ENCODE measurements at places on chromosomes 11 and 22. TPM values are rescaled to one million over a fixed set of nuclear protein-coding genes. Genes with fewer than 3 reads are reported as not detected.

The MAJIN gene
- not detected for total RNA-seq

GRCh38 chr22:41833369-41834004, 582 bp downstream of the SREBF2 start:
- peaks cover 7% of the 10 kb centered on the region for H3K36me3 ChIP-seq
- H3K27me3 ChIP-seq: no peaks in the 10 kb centered on the region
- H3K4me1 ChIP-seq: peaks cover 5% of the 10 kb centered on the region
- H3K27ac ChIP-seq: peak overlapping the region; percentile 98
- DNase-seq: peak; percentile 45

The CREBZF gene
- total RNA-seq: 36.1 TPM

DNA sequence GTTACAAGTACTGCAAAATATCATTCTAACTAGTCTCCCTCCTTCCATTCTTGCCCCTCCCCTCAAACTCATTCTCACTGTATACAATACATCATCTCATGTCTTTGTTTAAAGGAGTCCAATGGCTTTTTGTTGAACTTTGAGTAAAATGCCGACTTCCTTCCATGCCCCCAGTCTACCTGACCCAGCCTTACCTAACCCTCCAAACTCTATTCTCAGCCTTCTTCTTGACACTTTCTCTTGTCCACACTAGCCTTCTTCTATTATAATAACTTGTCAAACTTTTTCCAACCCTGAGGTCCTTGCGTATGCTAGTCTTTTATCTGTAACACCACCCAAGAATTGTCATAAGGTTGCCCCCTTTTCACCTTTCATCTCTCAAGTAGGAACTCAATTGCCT, 1011.4 kb upstream of the CCDC90B start:
- DNase-seq: no peak
- no peaks in the 10 kb centered on the region for H3K4me1 ChIP-seq
- no peak overlapping the region for H3K4me3 ChIP-seq

GRCh38 chr11:22928207-22928917, 68.1 kb upstream of the CCDC179 start:
- no peak overlapping the region for H3K27ac ChIP-seq
- H3K27me3 ChIP-seq: no peaks in the 10 kb centered on the region
- peaks cover 6% of the 10 kb centered on the region for H3K4me1 ChIP-seq
- H3K36me3 ChIP-seq: no peaks in the 10 kb centered on the region
- no peak for DNase-seq

DNA sequence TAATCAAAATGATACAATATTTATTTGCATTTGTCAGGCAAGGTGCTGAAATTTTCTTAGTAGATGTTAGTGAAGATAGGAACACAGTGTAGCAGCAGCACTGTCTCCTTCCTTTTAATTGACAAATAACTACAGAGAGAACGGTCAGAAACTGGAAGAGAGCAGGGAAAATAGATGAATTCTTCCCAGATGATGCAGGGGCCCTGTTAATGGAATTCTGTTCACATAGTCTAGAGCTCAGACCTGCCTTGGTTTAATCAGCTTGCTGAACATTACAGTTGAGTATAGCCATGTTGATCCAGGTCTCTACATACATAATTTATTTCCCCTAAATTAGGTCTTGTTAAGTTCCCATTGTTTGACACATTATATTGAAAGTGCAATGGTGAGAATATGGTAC, 127.4 kb downstream of the SLC17A6 start:
- no peaks in the 10 kb centered on the region for H3K4me1 ChIP-seq
- no peak for DNase-seq
- H3K36me3 ChIP-seq: no peaks in the 10 kb centered on the region
- H3K4me3 ChIP-seq: no peak overlapping the region

The CENATAC gene
- 47.1 TPM for total RNA-seq

GRCh38 chr22:39132871-39133524, 19.5 kb downstream of the CBX7 start:
- H3K4me3 ChIP-seq: no peak overlapping the region
- no peaks in the 10 kb centered on the region for H3K27me3 ChIP-seq
- H3K4me1 ChIP-seq: no peaks in the 10 kb centered on the region
- peaks cover 21% of the 10 kb centered on the region for H3K36me3 ChIP-seq
- no peak for DNase-seq

The APOBEC3B gene
- 1.0 TPM for total RNA-seq

The GLYATL2 gene
- total RNA-seq: 1.2 TPM

DNA sequence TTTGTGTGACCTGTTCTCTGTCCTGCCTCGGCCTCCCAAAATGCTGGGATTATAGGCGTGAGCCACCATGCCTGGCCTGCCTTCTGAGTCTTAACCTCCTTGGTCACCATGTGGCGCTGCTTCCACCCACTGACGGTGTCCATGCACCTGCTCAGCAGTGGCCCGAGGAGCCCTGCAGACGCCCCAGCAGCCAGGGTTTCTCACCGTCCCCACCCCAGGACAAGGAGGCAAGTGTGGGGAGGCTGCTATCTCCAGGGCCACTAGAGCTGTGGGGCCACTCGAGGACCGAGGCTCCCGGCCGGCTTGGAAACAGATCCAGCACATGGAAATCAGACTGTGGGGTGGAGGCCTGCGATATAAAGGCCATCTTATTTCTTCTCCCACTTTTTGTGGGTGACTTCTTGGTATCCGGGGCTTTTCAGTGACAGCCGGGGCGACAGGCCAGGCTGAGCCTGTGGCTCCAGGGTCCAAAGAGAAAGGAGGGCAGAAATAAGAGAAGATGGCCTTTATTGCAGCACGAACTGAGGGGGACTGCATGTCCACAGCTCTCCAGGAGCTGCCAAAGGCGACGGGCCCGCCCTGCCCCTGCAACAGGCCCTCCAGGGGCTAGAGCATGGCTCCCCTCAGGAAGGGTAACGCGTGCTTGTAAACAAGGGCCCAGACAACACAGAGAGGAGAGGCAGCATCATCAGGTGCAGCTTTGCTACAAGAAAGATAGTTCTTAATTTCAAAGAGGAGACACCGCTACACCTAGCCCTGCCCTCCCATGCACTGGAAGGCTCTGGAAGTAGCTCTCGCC, 15.0 kb downstream of the TSPO start:
- no peak overlapping the region for H3K27ac ChIP-seq
- no peak for DNase-seq
- H3K4me3 ChIP-seq: no peak overlapping the region
- no peaks in the 10 kb centered on the region for H3K27me3 ChIP-seq
- no peaks in the 10 kb centered on the region for H3K36me3 ChIP-seq

- H3K4me1 ChIP-seq: peaks cover 24% of the 10 kb centered on the region
- H3K4me3 ChIP-seq: no peak overlapping the region
- no peaks in the 10 kb centered on the region for H3K27me3 ChIP-seq
- no peak for DNase-seq
Observed at GRCh38 chr22:24437741-24438328, 10.4 kb downstream of the ADORA2A start.
